GM18507 (cell line): ENCODE measurements at places on chromosomes 11 and 22.
A peak's percentile ranks its signal among the peaks of the same experiment; 100 is the strongest.

DNA sequence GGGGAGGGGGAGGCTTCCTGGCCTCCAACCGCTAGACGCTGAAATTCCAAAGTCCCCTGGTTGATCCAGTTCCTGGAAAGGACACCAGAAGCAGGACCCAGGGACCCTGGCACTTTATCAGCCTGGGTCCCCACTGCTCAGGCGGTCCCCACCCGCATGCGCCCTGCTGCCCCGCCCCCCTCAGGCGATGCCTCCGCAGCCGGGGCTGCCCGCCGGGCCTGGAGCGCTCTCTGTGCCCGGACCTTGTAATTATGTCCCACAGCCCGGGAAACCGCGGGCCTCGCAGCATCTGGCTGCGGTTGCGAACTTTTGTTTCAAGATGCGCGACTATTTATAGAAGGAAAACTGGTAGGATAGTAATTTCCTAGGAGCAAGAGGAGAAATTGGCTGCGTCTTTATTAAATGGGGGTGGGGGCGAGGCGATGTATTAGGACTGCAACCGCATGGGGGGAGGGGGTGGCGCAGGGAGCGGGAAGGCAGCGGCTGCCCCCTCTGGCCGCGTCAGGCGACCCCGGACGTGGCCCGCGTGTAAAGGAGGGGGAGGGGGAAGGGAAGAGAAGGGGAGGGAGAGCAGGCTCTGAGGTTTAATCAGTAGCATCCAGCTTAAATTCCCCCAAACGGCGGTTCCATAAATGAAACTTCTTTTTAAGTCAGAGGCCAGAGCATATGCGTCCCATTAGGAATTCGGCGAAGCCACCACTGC, 6.1 kb downstream of the WNT7B start:
- DNase-seq: no peak

GRCh38 chr22:32631507-32632255, 157.1 kb downstream of the FBXO7 start:
- DNase-seq: no peak

- DNase-seq: no peak
Observed at GRCh38 chr22:22040472-22040871, 57.9 kb upstream of the TOP3B start.

DNA sequence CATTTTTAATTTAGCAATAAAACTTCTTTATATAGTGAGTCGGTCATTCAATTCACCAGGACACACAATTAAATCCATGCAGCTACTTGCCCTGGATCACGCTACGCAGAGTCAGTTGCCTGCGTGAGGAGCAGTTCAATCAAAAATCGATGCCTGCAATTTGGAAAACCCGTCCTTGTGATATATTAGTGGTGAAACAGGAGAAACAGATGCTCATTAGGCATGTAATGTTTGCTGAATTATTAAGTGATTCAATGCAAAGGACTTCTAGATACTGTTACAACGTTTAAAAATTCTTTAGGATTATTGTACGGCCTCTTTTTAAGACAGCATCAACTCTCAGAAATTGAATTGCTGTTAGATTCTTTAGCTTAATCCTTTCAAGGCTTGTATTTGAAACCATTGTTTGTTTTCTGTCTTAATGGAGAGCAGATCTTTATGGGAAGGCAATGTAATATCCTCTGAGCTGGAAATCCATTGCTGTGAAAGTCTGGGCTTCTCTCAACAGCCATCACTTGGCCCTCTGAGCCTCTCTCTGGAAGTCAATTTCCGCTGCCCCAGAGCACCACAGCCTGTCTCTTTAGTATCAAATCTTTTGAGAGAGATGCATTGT, 20.1 kb upstream of the PAMR1 start:
- no peak for DNase-seq

GRCh38 chr11:119643212-119643875, 85.7 kb downstream of the NECTIN1 start:
- no peak for DNase-seq

DNA sequence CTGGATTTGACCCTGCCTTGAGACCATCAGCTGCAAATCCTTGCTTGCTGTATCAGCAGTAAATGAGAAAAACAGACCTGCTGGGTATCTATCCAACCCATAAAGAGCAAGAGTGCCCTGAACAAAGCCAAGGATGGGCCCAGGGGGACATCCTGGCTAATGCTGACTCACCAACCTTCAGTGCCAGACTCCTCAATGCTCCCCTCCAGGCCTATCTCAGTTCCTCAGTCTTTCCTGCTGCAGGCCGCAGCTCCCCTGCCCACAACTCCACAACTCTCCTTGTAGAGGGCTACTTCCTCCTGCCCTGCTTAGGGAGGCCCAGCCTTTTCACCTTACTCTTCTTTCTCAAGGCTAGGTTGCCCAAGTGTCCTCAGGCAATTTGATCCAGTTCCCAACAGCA, 2.6 kb downstream of the LAMTOR1 start:
- no peak for DNase-seq

- no peak for DNase-seq
Observed at GRCh38 chr11:76667856-76668255, 2.7 kb downstream of the LRRC32 start.

DNA sequence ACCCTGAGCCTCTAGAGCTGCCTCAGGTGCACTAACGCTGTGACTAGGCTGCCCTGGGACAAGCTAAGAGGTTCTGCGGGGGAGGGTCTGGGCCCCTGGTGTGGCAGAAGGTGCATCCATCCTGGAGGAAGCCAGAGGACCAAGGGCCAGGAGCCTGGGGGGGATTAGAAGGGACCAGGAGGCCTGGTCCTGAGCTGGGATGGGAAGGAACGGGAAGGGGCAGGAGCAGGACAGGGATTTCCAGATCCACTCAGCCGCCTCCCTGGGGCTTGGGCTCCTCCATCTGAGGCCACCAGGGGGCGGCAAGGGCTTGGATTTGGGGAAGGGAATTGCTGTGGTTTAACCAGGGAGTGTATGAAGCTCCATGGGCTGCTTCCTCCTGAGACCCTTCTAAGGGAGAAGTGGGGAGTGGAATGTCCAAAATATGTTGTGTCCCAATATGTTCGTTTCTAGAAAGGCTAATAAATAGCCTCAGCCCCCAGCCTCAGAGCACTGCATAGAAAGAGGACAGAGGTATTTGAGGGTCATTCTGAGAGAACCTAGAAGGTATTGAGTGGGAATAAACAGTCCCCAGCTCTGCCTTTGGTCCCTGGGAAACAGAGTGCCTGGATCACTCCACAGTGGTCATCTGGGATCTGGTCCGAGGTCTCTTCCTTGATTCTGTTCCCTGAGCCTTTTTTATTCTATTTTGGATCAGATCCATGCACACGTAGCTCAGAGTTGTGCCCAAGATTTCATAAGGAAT, 17.4 kb upstream of the PRAME start:
- DNase-seq: no peak

DNA sequence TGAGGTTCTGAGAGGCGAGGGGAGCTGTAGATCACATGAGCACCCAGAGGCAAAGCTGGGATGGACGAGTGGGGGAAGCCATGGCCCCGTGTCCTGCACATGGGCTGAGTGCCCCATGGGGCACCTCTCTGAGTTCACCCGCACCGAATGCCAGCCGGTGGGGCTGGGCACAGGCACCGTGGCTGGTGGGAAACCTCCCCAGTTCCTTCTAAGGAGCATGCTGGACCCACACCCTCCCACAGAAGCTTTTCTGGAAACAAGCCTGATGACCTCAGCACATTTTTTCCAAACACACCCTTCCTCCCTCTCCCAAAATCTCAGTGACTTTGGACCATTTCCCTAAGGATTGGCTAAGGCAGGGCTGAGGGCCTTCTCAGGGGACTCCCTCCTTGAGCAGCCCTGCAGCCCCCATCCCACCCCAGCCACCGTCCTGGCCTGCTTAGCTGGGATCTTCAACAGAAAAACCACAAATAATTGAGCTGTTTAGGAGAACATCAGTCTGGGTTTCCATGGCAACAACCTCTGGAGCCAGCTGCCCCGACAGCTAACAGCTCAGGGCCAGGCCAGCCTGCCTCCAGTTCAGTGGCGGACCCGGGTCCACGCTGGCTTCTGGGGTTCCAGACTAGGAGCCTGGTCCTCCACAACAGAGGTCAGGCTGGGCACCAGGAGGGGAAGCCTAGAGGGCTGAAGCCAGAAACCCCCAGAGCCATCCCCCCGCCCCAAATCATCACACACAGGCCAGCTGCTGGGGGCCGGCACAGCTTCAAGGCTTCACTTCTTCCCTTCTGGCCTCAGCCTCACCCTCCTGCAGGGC, 18.1 kb upstream of the LINC01488 start:
- DNase-seq: no peak

DNA sequence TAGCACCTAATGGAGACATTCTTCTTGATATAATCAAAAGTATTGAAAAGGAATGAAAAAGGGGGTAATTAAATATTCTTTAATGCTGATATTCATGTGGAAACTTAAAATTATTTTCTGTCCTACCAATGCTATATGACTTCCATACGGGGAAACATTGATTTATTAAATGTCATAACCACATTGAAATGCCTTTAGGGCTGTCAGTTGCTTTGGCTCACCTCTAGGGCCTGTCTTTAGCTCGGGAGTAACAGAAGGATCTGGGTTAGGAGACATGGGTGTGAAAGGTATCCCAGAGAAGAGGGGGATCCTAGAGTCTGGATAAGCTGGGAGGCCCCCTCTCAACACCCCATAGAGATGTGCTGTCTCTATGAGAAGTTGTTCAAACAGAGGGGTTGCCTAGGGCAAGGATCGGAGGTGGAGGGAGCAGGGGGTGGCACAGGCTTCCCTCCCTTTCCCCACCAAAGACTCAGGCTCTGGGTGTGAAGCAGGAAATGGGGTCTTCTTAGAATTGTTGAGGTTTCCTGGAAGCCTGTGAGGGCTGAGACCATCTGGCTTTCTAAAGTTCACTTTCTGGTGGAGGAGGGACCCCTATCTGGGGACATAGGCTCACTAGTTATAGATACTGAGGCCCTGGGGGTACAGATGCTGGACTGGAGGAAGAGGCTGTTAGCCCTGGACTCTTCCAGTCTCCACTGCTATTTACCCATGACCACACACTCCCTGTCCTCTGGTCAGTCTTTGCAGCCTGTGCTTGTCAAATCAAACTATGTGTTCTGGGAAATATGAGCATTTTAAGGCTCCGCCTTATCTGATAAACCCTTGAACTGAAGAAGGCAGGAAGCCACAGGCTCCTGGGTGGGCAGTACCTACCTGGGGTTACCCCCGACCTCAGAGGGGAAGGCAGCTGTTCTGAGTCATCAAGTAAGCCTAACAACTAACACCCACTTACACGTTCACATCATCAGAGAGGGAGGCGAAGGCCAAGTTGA, 55.8 kb upstream of the RRAS2 start:
- peak; percentile 14 for DNase-seq
